ENCODE measurements at places on chromosomes 16 and 17.

- DNase-seq, result no peak
Observed at GRCh38 chr16:88639231-88640038, 1.1 kb downstream of the IL17C start.

DNA sequence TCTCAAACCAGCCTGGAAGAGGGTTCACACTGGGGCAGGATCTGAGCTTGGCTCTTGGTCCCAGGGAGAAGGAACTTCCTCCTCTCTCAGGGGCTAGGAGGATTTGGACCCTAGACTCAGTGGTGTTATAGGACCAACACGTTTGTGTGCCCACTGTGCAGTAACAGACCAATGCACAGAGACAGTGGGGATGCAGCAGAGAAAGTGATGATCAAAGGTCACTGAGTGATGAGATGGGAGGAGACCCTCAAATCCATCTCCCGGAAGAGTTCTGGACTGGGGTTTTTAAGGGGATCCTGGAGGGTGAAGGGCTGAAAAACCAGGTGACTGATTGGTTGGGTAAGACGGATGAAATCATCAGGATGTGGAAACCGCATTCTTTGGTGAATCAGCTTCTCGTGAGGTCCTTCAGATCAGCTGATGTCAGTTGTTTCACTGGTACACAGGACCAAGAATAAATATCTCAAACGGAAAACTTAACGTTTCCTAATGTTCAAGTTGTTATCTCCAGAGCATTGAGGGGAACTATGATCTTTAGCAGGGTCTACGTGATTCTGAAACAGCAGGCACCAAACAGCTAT lies 3.3 kb upstream of the VAC14 start:
- DNase-seq, result no peak

- DNase-seq, result no peak
Observed at GRCh38 chr17:31561469-31562375, 170.2 kb downstream of the RAB11FIP4 start.

DNA sequence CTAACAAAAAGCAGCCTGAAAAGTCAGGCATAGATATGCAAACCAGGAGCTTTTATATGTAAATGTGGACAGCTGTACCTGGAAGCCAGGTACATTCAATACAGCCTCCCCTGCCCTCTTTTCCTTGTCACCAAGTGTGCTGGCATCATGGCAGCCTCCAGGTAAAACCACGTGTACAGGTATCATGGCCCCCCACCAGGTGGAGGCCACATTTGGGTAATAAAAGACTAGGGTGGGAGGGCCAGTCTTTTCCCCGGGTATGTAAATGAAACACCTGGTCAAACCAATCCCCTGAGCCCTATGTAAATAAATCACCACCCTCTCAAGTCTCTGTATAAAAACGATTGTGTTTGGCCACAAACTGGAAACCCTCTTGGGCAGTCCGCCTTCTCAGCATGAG lies 226.4 kb upstream of the GOT2 start:
- no peak for DNase-seq

- no peak for DNase-seq
Observed at GRCh38 chr17:36474571-36474970, 11.9 kb upstream of the ZNHIT3 start.

DNA sequence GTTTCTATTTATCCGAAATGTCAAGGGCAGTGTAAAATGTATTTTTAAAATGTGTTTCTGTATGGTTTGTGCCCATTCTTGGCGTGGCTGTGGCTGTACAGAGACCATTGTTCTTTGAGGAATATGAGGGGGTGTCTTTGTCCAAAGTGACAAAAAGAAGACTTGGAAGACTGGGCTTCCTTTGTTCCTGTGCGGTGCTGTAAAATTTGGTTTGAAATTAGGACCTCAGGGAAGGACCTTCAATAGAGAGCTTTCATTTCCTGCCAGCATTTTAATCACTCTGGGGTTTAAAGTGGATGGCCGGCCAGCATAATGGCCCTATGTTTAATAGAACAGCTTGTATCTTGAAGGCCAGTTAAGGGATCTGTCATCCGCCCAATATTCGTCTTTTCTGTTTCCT lies 190.1 kb upstream of the TBX2 start:
- no peak for DNase-seq

- no peak for DNase-seq
Observed at GRCh38 chr16:85033171-85033570, 5.6 kb downstream of the KIAA0513 start.

DNA sequence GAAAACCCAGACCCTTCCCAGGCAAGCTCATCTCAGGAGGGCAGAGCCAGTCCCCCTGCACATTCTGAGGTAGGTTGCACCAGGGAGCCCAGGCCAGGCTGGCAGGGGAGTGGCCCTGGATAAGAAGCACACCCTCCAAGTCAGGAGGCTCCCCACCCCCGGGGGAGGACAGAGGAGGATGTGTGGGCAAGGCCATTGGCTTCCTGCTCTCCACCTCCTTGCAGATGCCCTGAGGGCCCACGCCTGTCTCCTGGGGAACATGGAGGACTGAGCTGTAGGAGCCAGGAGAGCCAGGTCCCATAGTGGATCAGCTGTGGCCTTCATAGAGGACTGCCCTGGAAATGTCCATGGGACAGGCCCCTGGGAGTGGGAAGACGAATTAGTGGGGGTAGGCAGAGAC lies 126.7 kb downstream of the IRF8 start:
- DNase-seq, result no peak

- no peak for DNase-seq
Observed at GRCh38 chr17:2295575-2295974, 8.0 kb downstream of the SMG6 start.

Data from NCI-H1436 (cell line).